ENCODE measurements at places on chromosomes 6 and 20. TPM values are rescaled to one million over a fixed set of nuclear protein-coding genes. Genes with fewer than 3 reads are reported as not detected.

DNA sequence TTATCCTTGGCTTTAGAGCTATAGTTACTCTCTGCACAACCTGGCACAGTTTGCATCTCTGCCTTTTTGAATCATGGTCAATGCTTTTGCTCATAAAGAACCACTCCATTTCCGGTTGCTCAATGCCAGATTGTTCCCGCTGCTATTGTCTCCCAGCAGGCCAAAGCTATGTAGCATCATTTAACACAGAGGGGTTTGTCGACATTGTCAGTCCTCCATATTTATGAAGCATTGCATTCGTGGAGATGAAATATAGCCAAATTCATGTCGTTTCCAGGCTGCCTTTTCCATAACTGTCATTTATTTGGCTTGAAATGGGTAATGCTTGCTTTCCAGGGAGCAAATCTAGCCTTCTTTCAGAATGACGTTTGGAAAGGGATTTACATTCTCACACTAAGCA, 598.8 kb downstream of the EPHA7 start:
- no peaks in the 10 kb centered on the region for H3K27me3 ChIP-seq
- DNase-seq = no peak
- H3K4me3 ChIP-seq = no peak overlapping the region
- no peaks in the 10 kb centered on the region for H3K36me3 ChIP-seq
- H3K27ac ChIP-seq = no peak overlapping the region
- H3K4me1 ChIP-seq = no peaks in the 10 kb centered on the region

- H3K4me1 ChIP-seq = no peaks in the 10 kb centered on the region
- no peak overlapping the region for H3K27ac ChIP-seq
- H3K36me3 ChIP-seq = no peaks in the 10 kb centered on the region
- no peak for DNase-seq
- H3K4me3 ChIP-seq = no peak overlapping the region
- H3K27me3 ChIP-seq = no peaks in the 10 kb centered on the region
Observed at GRCh38 chr6:132476688-132477087, 36.2 kb downstream of the STX7 start.

DNA sequence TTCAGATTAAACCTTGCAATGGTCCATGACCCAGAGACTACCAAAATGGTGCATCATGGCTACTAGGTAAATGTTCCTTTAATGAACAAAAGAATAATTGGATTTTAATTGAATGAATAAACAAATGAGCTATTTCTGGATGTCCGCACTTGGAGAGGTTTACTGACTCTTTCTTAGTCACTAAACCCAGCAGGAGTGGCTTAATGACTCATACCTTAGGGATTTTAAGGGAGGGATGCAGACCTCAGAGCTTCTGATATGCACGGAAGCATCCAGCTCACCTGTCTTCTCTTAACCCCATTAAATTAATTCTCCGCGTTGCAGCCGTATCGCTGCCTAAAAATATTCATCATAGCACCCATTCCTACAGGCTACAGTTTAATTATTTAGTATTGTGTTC, 970.0 kb upstream of the SLC35B3 start:
- no peak overlapping the region for H3K4me3 ChIP-seq
- DNase-seq = no peak
- H3K4me1 ChIP-seq = no peaks in the 10 kb centered on the region
- H3K36me3 ChIP-seq = no peaks in the 10 kb centered on the region

DNA sequence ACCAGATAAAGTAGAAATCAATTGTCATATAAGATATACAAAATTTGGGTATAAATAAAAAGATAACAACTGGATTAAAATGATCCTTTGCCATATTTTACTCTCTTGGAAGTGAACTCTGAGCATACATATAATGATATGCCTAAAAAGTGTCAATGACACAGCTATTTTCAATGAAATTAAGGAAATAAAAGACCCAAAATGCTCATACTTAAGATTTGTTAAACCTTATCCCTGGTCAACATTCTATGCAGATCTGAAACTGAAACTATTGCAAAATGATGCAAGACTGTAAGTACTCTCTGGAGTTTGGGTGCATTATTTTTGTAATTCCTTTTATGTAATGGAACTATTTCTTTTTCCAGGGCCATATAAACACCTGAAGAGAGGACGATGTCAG, 119.0 kb upstream of the SGK1 start:
- H3K36me3 ChIP-seq = no peaks in the 10 kb centered on the region
- peaks cover 4% of the 10 kb centered on the region for H3K4me1 ChIP-seq
- H3K27me3 ChIP-seq = no peaks in the 10 kb centered on the region
- no peak overlapping the region for H3K4me3 ChIP-seq
- no peak for DNase-seq

- no peaks in the 10 kb centered on the region for H3K27me3 ChIP-seq
- DNase-seq = no peak
- H3K27ac ChIP-seq = peak overlapping the region; percentile 77
- no peaks in the 10 kb centered on the region for H3K36me3 ChIP-seq
Observed at GRCh38 chr6:25192590-25193459, 86.3 kb upstream of the CARMIL1 start.

The NCOA6 gene
- 20.6 TPM for total RNA-seq

The LAMA4 gene
- total RNA-seq = 142 TPM
